Body of pancreas (tissue), 4 donors: ENCODE measurements at places on chromosomes 11 and 22.

DNA sequence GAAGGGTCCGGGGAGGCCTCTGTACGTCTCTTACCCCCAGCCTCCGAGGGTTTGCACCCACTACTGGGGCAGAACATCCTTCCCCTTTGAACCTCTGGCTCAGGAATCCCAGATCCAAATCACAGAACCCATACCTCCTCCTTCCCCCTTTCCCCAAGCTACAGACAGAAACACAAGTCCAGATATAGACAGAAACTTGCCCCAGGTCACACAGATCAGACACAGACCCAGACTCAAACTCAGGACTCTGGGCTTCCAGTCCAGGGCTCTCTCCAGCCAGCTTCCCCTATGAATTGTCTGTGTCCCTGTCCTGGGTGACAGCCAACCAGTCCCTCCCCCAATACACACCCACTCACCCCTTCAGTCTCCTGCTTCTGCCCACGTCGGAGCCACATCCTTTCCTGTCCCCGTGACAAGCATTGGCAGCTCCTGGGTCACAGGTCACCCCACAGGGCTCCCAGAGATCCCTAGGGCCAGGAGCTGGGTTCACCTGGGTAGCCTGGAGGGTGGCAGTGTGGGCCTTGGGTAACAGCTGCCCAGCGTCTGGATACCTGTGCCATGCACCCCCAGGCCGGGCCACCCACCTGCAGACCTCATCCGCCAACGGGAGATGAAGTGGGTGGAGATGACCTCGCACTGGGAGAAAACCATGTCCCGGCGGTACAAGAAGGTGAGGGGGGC is 772 bp downstream of the TBC1D10C start:
- DNase-seq = no peak

DNA sequence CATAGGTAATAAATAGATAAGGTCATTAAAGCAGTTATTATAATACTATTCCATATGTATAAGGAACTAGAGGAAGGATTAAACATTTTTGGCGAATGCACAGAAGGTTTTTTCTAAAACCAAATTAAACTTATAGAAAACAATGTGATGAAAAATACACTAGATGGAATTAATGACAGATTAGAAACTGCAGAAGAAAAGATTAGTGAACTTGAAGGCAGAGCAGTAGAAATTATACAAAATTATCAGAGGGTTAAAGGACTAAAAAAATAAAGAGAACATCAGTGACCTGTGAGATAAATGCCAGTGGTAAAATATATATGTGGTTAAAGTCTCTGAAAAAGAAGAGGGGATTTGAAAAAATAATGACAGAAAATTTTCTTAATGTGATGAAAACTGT is 74.0 kb downstream of the IGLL5 start:
- DNase-seq = no peak

DNA sequence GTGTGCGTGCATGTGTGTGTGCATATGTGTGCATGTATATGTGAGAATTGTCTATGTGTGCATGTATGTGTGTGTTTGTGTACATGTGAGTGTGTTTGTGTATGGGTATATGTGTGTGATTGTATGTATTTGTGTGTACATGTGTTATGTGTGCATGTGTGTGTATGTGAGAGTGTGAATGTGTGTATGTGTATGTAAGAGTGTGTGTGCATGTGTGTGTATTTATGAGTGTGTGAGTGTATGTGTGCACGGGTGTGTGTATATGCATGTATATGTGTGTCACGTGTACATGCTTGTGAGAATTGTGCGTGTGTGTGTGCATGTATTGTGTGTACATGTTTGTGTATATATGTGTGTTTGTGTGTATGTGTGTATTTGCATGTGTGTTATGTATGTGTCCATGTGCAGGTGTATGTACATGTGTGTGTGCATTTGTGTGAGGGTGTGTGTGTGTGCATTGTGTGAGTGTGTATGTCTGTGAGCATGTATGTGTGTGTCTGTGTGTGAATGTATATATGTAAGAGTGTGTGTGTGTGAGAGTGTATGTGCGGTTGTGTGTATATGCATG is 16.0 kb downstream of the MB start:
- no peak for DNase-seq

DNA sequence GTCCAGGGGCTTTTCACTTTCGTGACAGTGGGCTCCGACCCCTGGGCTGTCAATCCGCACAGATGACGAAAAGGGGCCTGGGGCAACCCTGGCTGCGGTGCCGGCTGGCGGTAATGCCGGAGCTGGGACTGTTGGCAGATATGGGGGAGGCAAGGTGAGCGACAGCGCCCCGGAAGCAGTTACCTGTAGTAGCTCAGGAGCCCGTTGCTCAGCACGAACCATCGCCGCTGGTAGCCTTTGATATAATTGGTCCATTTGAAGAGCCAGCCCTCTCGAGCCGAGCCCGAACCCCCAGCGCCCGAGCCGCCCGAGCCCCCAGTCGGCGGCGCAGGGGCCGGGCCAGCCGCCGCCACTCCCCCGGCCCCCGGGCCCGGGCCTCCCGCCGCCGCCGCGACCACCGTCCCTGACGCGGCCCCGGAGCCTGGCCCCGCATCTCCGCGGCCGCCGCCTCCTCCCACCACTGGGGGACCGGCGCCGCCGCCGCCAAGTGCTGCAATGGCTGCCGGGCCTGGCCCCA is 396 bp downstream of the OSBP start:
- DNase-seq = peak; percentile 87

- no peak for DNase-seq
These were observed 109.4 kb upstream of the KIRREL3 start for GRCh38 chr11:127109796-127110480.

DNA sequence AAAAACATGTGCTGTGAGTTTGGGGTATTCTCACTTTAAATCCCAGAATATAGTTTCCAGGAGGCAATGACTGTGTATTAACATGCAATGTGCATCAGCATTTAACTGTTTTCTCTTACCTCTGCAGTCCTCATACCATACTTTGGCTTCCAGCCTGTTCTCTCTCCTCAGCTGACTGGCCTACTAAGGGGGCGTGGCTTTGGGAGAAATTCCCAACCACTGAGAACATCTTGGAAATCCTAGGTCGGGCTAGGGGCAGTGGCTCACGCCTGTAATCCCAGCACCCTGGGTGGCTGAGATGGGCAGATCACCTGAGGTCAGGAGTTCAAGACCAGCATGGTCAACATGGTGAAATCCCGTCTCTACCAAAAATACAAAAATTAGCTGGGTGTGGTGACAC is 13.5 kb upstream of the ZC3H12C start:
- DNase-seq = no peak

GRCh38 chr11:35600331-35600838 is 17.9 kb upstream of the FJX1 start:
- DNase-seq = no peak

DNA sequence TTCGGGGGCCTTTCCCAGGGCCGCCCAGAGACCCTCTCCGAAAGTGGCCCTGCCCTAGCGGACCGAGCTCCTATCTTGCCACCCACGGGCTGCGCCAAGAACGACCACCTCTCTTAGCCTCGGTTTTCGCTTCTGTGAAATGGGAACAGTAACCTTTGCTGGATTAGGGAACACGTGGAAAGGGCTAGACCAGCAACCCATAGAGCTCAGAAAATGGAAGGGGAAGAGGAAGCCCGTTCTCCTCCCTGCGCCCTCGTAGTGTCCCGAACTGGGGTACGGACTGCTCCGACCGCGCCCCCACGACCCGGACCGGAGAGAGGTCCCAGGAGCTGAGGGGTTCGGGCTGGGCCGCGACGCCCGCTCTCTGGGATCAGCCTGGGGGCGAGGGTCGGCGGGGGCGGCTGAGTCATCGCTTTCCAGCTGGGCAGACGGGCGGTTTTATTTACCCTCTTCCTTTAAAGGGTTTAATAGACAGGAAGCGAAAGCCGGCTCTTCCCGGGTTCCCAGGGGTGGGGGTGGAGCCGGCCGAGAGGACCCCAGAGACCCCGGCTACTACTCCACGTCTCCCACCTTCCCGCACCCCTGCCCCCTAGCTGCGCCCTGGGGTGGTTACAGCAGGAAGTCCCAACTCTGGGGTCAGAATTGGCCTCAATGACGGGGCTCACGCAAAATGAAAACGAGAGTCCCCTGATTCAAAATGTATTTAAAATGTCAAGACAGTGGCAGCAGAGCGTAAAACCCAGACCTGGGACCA is 907 bp upstream of the PHLDA2 start:
- DNase-seq = peak; percentile 46

- no peak for DNase-seq
These were observed 288.0 kb downstream of the NTM start for GRCh38 chr11:131658414-131658813.

GRCh38 chr11:44992181-44992582 is 41.5 kb upstream of the TP53I11 start:
- peak; percentile 92 for DNase-seq

DNA sequence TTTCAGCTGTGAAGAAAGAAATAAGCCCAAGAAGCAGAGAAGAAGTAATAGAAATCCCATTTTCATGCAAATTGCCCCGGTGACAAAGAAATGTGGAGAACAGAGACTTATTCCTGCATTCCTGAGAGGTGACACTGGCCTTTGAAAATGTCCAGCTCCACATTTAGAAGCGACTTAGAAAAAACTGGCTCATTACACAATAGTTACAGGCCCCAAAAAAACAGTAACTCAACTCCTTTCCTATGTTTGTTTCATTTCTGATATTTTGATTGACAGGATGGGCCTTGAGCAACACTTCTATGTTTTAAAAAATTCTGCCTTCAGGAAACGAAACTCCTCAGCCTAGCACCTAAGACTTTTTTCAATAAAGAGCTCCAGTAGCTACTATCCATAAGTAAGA is 726.9 kb upstream of the TENM4 start:
- DNase-seq = no peak

DNA sequence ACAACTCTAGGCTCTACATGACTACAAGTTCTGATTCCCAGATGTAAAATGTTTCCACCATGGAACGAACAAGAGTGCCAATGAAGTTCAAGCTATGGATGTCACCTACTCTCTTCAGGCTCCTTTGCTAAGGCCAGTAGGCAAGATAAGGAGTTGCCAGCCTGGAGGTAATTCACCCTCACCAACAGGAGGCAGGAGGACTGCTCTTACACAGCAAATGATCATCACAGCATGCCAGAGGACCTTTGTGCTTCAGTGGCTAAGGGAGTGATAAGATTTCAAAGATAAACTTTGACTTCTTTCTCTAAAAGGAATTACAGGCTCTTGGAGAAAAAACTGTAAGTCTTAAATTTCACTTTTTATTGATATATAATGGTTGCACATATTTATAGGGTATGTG is 54.1 kb upstream of the SLC36A4 start:
- DNase-seq = no peak

GRCh38 chr11:92826136-92826535 is 143.3 kb upstream of the MTNR1B start:
- DNase-seq = no peak

GRCh38 chr22:22480940-22481339 is 27.6 kb downstream of the ZNF280B start:
- no peak for DNase-seq

DNA sequence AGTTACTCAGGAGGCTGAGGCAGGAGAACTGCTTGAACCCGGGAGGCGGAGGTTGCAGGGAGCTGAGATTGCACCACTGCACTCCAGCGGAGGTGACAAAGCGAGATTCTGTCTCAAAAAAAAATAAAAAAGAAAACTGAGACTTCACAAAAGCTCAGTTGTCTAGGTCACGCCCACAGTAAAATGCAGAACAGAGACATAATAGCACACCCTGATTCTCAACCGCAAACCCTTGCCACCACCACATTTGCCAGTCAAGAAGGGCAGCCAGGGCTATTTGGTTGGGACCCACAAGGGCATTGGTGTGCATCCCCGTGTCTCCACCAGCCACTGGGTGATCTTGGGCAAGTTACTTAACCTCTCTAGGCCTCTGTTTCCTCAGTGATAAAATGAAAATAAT is 25.4 kb downstream of the CREB3L1 start:
- no peak for DNase-seq

- DNase-seq = no peak
These were observed 198.9 kb downstream of the ADAMTS15 start for GRCh38 chr11:130647371-130647770.

GRCh38 chr11:27619039-27619574 is 81.1 kb downstream of the BDNF start:
- no peak for DNase-seq

DNA sequence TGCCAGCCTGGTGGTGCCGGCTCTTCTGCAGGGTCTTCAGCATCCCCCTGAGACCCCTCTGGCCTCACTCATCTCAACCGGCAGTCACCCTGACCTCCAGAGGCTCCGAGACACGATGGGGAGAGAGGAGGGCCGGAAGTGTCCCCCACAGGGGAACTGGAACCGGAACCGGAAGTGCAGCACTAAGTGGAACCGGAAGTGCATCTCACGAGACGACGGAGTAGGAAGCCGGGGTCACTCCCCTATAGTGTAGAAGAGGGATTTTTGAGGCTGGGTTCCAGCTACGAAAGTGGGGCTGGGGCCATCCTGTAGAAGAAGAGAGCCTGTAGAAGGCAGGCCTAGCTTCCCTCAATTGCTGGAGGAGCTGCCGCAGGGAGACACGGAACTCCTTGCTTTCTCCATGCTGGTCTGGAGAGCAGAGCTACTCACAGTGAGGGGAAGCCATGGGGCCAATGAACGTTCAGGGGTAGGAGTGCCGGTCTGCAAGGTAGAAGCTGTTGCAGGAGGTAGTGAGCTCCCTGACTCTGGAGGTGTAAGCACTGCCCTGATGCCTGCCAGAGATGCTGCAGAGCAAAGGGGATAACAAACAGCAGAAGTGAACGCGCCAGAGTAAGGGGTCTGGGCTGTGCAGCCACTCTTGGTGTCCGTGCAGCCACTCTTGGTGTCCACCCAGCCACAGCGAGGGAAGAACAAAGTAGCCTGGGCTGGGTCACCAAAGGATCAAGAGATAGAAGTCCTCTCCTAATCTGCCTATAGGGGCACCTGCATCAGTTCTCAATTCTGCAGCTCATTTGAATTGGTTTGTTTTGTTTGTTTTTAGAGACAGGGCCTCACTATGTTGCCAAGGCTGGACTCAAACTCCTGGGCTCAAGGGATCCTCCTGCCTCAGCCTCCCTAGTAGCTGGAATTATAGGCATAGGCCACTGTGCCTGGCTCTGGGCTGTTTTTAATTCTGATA is 21.9 kb downstream of the SCUBE1 start:
- DNase-seq = no peak

GRCh38 chr11:75625021-75625420 is 43.8 kb downstream of the MAP6 start:
- no peak for DNase-seq

DNA sequence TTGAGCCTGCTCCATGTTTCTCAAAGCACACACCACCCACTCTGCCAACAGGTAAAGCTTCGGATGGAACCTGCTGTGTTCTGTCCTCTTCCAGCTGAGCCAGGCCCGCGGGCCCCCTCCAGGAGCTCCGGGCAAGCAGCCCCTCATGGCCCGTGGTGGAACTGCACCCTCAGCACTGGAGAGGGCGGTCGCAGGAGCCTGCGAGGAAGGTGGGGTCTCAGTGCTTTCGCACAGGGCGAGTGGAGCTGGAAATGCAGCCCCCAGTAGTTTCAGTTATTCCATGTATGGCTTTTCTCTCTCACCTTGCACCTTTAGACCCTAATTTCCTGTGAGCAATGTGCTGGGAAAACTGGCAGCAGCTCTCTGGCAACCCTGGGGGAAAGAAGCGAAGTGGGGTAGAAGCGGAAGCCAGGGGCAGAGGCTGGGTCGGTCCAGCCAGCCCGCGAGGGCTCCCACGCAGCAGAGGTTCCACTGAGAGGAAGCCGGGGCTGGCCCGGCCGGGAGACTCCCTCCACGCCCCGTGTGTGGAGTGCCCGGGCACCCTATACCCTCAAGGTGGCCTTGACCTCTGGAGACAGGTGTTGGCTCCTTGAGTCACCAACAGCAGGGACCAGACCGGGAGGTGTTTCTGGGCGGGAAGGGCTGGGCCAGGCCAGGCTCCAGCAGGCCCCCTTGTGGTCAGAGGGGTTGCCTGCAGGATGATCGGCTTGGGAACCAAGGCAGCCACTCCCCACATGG is 119.9 kb upstream of the TMEM45B start:
- peak; percentile 83 for DNase-seq
